Forelimb muscle (tissue), 1 donor: ENCODE measurements at places on chromosomes 7 and 10.
A peak's percentile ranks its signal among the peaks of the same experiment; 100 is the strongest.

GRCh38 chr7:1825897-1826741, 156.0 kb downstream of the ELFN1 start:
- DNase-seq, result no peak

DNA sequence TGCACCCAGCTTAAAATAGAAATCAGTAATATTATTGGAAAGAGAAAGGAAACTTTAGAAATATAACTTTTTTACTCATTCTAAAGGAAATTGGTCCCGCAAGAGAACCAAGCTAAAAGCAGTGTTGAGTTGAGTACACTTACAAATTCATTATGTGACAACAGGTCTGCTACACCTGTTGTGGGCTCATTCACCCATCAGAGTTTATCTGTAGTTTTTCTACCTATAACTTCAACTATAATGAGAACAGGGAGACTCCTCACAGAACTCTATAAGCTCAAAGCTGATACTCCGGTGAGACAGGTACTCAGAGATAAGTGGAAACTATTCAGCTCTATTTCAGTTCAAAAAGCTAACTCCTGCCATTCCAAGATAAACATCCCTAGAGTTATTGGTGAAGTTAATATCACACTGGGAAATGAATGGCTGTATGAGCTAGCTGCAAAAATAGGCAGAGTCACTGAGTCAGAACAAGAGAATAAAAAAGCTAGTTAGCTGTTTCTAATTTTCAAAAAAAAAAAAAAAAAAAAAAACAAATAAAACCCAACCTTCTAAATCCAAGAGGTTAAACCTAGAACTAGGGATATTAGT, 121.3 kb downstream of the PPP1R3A start:
- DNase-seq, result no peak

GRCh38 chr7:92528188-92528957, at the start of the genes PEX1 and RBM48:
PEX1 (minus strand) TSS chr7:92528520; CDS start chr7:92528435, 85 bp downstream.
RBM48 (plus strand) TSS chr7:92528795; CDS start chr7:92528814, 19 bp downstream.
- DNase-seq, result peak; percentile 99

GRCh38 chr10:75654171-75654771, 222.8 kb downstream of the LRMDA start:
- no peak for DNase-seq

GRCh38 chr7:17207220-17207619, 91.2 kb upstream of the AHR start:
- no peak for DNase-seq

DNA sequence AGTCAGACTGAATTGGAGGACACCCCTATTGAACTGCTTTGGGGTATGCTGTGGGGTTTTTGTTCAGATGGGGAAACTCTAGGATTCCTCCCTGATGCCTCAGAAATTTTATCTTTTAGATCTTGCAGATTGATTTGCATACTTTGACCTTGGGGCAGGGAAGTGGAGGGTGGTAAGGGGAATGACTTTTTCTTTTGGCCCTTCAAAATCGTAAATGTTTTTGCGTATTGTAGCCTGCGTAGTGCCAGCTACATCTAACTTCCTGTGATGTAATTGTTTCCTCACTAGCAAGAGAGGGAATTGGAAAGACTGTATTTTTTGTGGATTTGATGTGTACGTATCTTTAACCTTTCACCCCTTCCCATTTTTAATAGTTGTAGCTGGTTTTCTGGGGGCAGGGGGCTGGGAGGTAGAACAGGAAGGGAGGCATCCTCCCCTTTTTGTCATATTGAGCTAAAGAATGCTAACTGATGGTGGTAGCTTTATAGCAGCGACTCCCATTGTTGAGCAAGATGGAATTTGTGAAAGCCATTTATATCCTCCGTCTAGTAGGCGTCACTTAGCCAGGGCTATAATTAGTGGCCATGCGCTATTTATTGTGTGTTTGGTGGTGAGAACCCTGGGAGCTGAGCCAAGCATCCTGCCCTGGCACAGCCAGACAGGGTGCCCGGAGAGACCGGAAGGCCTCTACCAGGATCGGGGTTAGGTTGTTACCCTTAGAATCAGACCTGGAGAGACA, 11.3 kb downstream of the DUSP5 start:
- DNase-seq, result no peak

DNA sequence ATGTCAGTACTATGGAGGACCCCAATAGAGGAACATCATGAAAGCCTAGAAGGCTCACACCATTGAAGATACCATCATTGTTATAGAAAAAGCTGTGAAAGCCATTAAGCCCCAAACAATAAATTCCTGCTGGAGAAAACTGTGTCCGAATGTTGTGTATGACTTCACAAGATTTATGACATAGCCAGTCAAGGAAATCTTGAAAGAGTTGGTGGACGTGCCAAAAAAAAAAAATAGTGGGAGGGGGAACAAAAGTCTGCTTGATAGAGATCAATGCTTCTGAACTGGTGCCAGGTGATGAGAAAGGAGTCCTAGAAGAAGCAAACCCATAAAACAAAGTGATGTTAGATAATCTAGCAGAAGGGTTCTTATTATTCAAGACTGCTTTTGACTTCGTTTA, 41.2 kb downstream of the RALA start:
- no peak for DNase-seq

GRCh38 chr7:119271147-119271779, 1001.7 kb upstream of the KCND2 start:
- no peak for DNase-seq

GRCh38 chr10:62384057-62384446, 9.9 kb downstream of the ZNF365 start:
- no peak for DNase-seq

GRCh38 chr7:55485501-55486191, 86.7 kb downstream of the VOPP1 start:
- DNase-seq, result no peak

DNA sequence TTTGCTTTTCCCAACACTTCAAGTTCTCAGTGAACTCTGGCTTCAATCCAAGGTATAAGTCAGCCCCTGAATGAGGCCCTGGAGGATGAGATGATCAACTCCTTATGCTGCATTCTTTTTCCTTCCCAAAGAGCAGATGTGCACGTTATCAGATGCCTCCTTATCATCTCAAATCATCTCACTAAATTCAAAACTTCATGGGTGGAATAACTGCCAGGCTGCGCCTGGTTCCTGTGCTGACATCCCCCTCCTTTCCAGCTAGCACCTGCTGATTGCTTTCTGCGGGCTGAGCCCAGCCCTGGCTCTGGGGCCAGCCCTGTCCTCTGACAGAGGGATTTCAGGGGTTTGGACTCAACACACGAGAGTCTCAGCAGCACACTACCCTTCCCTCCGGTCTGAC, 44.9 kb downstream of the TLL2 start:
- no peak for DNase-seq

DNA sequence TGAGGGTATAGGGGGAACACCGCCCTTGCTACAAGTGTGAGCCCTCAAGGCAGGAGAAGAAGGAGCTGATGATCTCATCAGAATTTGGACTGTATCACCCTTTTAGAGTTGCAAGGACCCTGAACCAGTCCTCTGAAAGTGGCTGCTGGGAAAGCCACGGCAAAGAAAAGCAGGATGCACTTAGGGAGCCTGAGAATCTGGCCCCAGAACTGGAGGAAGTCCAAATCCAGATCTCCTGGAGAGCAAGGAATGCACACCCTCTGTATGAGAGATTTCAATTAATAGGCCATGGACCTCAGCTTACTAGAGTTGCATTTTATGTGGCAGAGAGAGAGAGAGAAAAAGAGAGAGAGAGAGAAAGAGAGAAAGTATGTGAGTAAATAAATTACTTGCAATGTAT, 662.9 kb downstream of the CCSER2 start:
- no peak for DNase-seq

- DNase-seq, result no peak
Observed at GRCh38 chr7:81155654-81156373, 237.0 kb upstream of the SEMA3C start.

DNA sequence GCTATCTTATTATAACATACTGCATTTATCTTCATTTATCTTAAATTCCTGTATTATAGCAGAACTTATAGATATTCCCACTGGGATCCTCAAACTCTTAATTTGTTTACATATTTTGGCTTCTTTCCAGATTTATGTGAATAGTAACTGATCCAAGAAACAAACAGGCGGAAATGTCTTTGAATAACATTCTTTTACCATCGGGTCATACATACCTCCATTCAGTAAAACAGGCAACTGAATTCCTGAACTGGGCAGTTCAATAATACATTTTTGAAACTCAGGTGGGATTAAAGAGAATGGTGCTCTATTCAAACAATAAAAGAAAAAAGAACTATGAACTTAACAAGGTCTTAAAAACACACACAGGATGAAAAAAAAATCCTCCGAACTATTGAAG, 337.4 kb downstream of the CRPPA start:
- no peak for DNase-seq
